ENCODE measurements at places on chromosomes 1 and 21.

DNA sequence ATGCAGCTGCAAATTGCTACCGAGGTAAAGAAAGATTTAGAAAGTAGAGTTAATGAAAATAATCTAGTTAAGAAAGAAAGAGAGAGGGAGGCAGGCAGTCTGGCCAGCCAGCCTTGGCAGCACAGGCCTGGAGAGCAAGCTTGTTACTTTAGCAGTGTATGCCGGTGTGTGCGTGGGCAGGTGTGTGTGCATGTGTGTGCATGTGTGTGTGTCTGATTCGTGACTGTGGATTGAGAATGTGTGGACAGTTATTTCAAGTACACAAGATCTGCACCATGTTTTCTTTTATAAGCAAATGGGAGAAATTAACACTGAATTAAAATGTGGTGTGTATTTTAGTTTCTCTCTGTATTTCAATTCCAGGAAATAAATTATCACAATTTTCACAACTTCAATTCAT, 211.6 kb downstream of the DSCAM start:
- no peak for DNase-seq

DNA sequence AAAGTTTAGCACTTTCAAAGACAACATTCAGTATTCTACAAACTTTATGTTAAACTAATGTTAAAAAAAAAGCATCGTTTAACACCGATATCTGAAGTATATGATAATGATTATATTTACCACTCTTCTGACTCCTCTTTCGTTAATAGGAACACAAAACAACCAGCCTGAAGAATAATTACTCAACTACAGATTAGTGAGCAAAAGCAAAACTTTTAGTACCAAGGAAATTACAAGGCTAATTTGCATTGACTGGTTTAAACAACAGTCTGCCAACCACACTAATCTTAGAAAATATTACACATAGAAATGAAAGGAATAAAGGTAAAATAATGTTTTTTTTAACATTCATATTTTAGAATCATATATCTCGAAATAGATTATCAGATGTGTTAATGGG, 500.7 kb downstream of the LMO4 start:
- DNase-seq: no peak

- DNase-seq: no peak
Measured at GRCh38 chr1:206469411-206469932, 804 bp upstream of the IKBKE start.

GRCh38 chr1:232810856-232811255, 5.6 kb downstream of the MAP10 start:
- no peak for DNase-seq

GRCh38 chr1:46401964-46402626, 8.0 kb downstream of the FAAH start:
- peak; percentile 77 for DNase-seq

- DNase-seq: no peak
Measured at GRCh38 chr1:211738096-211738690, 62.8 kb upstream of the NEK2 start.

DNA sequence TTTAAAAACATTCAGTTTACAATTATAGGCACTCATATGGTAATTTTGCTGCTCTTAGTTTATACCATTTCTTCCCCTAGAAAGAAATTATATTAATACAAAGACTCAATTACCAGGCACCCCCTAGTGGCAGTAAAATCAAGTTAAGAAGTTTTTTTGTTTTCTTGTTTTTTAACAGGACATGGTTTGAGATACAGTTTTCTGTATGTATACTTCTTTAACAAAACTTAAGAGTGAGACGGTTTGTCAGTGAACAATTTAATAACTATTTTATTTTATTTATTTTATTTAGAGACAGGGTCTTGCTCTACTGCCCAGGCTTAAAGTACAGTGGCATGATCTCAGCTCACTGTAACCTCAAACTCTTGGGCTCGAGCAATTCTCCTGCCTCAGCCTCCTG, 224.6 kb downstream of the FAF1 start:
- no peak for DNase-seq

DNA sequence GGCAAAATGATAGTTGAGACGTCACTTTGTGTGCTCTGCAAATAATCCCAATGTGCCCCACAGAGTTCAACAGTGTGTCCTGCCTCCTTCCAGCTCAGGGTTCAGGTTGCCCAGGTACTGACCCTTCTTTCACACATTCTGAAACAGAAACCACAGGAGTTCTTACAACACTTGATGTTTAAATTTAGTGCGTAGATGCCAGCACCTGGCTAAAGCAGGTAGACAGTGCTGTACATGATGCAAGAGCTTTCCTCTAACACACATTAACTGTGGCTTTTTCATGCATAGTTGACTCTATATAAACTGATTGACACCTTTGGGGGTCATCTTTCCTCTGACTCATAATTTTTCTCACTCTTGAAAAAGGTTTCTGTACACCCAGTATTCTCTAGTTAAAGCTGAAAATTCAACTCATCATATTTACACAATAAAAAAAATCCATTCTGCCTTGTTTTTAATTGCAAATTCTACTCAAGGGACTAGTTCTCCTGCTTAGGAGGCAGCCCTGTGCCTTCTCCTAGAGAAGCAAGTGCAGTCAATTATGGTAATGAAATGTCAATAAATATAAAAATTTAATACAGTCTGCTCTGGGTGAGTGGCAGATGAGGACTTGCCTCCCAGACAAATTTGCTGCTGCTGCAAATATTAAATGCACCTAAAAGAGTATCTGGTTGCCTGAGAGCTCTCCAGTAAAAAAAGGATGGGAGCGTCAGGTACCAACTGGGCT, 91.4 kb downstream of the NR5A2 start:
- no peak for DNase-seq

DNA sequence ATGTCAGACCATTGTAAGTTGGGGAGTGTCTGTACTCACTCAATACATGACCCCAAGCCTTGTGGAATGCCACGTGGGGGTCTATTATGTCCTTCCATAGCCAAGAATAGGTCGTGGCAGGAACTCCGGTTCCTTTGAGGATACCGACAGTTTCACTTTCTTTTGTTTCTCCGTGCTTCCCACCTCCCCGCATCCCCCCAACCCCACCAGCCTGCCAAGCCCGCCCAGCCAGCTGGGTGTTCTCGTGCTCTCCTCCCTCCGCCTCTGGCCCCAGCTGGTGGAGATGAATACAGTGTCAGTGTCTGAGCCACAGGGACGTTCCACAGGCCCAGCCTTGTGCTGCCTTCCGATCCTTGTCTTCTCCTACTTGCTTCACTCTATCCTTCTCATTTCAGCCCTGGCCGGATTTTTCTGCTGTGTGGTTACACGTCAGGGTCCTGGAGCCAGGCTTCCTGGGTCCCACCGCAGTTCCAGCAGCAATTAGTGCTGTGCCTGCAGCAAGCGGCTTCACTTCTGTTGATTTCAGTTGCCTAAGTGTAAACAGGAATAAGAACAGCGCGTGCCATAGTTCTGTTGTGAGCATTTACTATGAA, 4.1 kb upstream of the AGTRAP start:
- DNase-seq: peak; percentile 44

GRCh38 chr1:29105822-29106221, 17.9 kb downstream of the TMEM200B start:
- no peak for DNase-seq

- no peak for DNase-seq
Measured at GRCh38 chr1:59018446-59018845, 234.6 kb upstream of the JUN start.

- DNase-seq: no peak
Measured at GRCh38 chr1:216958569-216958968, 235.3 kb upstream of the ESRRG start.

- DNase-seq: no peak
Measured at GRCh38 chr1:109263234-109263596, 13.9 kb downstream of the CELSR2 start.

DNA sequence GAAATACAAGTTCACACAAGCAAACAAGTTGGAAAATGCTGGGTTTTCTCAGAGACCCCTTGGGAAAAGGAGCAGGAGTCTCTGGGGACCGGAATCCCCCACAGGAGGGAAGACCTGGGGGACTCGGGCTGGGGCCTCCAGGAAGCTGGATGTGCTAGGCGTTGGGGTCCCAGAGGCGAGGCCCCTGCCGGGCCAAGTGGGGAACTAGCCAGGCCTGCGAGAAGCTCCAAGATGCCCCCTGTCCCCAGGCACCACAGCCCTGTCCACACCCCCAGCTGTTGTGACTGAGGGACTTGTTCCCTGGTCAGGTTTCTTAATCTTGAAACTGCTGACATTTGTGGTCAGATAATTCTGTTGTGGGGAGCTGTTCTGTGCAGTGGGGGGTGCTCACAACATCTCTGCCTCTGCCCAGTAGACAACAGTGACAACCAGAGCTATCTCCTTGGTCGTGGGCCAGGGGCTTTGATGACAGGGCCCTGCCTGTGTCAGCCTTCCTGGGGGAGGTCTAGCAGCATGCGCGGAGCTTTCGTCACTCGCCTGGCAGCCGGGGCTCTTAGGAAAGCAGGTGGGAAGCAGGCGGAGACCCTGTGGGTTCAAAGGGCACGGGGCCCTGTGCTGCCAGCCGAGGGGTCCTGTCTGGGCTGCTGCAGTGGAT, 126.4 kb upstream of the ARHGEF16 start:
- DNase-seq: no peak

GRCh38 chr1:159892944-159893343, 7.0 kb downstream of the CFAP45 start:
- peak; percentile 36 for DNase-seq

- DNase-seq: no peak
Measured at GRCh38 chr21:44868707-44869106, 4.8 kb downstream of the PTTG1IP start.

- no peak for DNase-seq
Measured at GRCh38 chr1:57082711-57083439, 117.1 kb upstream of the C8B start.

DNA sequence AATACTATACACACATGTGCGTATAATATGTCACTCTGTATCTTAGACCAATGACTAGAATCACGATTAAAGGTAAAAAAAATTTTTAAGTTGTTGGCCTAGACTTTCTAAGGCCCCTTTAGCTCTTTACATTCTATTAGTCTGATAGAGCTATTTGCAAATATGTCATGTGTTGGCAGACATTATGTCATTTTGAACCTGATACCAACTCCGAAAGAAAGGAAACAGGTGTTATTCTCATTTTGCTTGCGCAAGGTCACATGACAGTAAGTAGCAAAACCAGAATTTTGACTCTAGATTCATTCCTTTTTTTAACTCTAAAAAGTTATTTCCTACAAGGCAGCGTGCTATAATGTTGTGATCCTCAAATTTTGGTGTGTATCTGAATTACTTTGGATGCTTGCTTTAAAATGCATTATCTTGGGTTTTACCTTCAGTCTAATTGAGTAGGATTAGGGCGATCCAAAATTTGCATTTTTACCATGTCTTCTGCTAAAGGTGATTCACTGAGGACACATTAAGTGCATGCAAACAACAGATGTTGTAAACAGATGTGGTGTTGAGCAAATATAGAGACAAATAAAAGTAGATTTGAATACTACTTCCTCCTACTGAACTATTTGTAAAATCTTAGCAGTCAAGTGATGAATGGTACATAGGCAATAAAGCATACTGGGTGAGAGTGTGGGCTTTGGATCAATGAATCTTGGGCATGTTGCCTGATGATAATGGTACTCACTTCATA, 63.5 kb upstream of the KIAA1614 start:
- no peak for DNase-seq

GRCh38 chr1:230342699-230343098, 83.4 kb downstream of the PGBD5 start:
- no peak for DNase-seq
